ENCODE measurements at places on chromosomes 5 and 9.

DNA sequence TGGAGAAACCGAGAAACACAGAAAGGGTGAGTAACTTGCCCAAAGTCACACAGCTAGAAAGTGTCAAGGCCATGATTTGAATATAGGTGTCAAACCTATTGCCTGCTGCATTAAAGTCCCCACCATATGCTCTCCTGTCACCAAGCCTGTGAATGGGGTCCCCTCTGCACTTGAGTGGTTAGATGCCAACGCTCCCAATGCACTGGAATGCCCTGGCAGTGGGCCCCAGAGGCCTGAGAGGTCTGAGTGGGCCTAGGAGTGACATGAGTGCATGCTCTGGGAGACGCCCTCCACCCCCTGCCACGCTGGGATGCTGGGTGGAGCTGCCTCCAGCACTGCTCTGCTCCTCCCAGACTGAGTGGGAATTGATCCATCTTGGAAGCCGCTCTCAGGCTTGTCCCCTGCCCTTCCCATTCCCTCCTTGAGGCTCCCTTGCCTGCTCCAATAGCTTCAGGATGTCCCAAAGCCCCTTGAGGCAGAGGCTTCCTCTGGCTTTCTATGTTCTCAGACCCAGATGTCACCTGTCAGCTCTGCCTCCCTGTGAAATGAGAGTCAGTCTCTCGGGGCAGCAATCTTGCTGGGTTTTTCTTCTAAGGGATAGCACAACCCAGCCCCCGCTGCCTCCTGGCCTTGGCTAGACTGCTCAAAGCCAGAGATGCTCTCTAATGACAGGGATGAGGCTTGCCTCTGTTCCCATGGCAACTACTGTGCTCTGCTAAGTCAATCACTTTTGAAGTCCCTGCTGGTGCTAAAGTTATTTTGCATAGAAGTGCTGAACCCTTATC is 6.6 kb upstream of the ARSI start:
- DNase-seq = no peak

DNA sequence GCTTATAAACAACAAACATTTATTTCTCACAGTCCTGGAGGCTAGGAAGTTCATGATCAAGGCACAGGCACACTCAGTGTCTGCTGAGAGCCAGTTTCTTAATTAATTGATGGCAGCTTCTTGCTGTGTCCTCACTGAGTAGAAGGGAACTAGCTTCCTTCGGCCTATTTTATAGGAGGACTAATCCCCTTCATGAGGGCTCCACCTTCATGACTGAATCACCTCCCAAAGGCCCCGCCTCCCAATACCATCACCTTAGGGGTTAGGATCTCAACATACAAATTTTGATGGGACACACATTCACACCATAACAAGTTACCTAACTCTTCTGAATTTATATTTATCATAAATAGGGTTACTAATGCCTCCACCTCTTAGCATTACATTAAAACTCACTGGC is 129.8 kb downstream of the GNAQ start:
- DNase-seq = no peak

DNA sequence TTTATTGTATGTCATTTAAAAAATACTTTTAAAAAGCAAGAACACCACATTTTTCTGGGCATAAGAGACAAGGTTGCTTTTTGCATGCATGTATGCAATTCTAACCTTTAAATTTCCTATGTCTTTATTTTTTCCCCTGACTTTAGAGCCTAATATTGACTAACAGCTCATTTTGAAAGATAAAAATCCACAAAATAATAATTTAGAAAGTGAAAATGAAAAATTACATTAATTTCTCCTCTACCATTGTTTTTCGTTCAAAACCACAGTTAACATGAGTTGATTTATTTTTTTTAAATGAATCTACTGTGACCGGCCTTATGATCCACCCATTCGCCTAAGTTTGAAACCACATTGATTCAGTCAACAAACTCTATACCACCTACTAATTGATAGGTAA is 137.5 kb upstream of the CDKN2B start:
- no peak for DNase-seq

DNA sequence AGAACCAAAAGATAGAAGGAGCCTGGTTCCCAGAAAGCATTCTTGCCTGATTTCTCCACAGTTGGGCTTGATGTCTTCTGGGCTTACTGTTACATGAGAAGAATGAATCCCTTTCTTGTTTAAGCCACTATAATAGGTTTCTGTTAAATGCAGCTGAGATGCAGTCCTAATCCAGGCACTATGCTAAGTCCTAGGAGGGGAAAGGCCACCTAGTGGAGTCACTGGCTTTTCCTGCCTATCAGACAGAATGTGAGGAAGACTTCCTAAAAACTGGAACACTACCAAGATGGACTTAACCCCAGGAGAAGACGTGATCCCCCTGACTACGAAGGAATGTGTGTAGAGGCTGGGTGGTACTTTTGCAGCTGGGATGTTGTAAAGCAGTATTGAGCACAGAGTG is 34.3 kb upstream of the FSD1L start:
- peak; percentile 16 for DNase-seq

DNA sequence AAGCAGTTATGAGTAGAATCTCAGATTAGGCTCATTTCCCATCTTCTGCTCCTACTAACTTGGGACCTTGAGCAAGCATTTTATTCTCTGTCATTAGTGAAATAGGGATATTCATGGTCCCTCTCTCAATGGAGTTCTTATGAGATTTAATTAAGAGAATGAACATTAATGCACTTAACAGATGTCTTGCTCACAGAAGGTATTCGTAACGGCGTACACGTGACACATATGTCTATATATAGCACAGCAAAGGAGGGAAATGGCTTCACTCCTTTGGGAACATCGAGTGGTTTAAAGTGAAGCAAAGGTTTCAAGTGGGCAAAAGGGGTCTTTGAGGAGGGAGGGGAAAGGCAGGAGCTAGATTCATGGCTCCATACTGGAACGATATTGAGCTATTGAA is 24.6 kb downstream of the KDM4C start:
- DNase-seq = no peak

DNA sequence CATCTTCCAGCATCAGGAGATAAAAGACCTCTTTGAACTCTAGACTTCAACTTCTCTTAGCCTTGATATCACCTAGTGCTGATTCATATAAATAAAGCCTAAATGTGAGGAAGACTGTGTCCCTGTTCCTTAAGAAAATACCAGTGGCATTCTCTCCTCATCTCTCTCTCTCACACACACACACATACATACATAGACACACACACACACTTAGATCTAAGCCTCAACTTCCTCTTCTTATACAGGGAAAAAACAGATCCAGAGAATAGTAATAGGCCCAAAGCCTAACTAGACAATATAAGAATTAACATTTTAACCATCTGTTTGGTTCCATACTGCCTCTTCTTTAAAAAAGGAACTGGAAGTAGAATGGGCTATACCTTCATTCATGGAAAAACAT is 195.3 kb upstream of the NR4A3 start:
- no peak for DNase-seq

DNA sequence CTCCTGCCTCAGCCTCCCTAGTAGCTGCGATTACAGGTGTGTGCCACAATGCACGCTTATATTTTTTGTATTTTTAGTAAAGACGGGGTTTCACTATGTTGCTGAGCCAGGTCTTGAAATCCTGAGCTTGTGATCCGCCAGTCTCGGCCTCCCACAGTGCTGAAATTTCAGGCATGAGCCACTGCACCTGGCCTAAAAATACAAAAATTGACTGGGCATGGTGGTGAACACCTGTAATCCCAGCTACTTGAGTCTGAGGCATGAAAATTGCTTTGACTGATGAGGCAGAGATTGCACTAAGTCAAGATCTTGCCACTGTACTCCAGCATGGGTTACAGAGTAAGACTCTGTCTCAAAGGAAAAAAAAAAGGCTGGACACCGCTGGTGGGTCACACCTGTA is 13.1 kb upstream of the DYNC2I2 start:
- no peak for DNase-seq
